ENCODE measurements at places on chromosomes 1 and 21.

- peaks cover 11% of the 10 kb centered on the region for H3K36me3 ChIP-seq
- peaks cover 12% of the 10 kb centered on the region for H3K4me1 ChIP-seq
- no peak overlapping the region for H3K27ac ChIP-seq
- peaks cover 4% of the 10 kb centered on the region for H3K27me3 ChIP-seq
- H3K4me3 ChIP-seq: no peak overlapping the region
Measured at GRCh38 chr1:16983649-16984048, 3.2 kb upstream of the MFAP2 start.

DNA sequence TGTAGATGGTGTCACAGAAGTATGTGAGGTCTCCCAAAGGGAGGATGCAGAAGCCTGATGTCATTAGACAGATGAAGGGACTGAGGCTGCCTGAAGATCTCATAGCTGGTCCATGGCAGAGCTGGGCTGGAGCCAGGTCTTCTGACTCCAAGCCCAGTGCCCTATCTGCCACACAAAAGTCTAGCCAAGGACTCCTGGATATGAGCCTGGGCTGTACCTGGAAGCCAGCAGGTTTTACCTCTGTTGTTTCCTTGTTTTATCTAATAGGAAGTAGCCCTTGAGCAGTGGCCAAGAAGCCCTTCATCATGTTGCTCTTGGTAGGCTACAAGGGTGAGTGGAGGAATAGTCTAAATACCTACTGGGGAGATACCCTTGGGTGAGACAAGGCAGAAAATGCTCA lies 74.4 kb upstream of the SLC44A3 start:
- no peaks in the 10 kb centered on the region for H3K4me1 ChIP-seq
- no peak for DNase-seq
- no peaks in the 10 kb centered on the region for H3K36me3 ChIP-seq
- H3K27ac ChIP-seq: no peak overlapping the region

- no peaks in the 10 kb centered on the region for H3K27me3 ChIP-seq
- no peaks in the 10 kb centered on the region for H3K4me1 ChIP-seq
- H3K4me3 ChIP-seq: no peak overlapping the region
Measured at GRCh38 chr1:109586055-109586454, 33.4 kb downstream of the GNAT2 start.

GRCh38 chr1:200588698-200589097 lies 31.9 kb downstream of the KIF14 start:
- peak; percentile 25 for DNase-seq
- H3K4me3 ChIP-seq: no peak overlapping the region
- no peaks in the 10 kb centered on the region for H3K27me3 ChIP-seq
- no peaks in the 10 kb centered on the region for H3K4me1 ChIP-seq

DNA sequence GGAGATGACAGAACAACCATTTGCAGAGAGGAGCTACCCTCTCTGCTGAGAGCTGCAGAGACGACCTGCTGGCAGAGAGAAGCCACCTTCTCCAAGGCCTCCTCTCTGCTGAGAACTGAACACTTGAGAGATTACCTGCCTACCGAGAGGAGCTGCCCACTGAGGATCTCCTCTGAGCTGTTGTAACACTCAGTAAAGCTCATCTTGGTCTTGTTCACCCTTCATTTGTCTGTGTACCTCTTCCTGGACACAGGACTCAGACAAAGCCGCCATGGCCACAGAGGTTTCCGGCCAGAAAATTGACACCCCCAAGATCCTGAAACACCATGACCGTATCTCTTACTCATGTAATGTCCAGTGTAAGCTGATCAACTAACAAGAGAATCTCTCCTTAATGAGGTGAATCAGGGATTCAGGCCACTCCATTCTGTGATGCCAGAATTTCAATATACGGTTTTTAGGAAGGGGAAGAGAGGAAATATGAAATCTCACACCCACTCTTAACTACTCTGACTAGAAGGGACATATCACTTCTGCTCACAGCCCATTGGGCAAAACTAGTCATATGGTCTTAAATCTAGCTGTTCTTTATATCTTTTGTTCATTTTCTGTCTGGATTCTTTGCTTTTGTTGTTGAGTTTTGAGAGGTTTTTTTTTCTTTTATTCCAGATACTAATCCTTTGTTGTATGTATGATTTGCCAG lies 83.8 kb downstream of the RHOU start:
- no peaks in the 10 kb centered on the region for H3K36me3 ChIP-seq
- H3K4me1 ChIP-seq: no peaks in the 10 kb centered on the region
- no peak overlapping the region for H3K27ac ChIP-seq
- H3K27me3 ChIP-seq: peaks cover 2% of the 10 kb centered on the region
- H3K4me3 ChIP-seq: no peak overlapping the region

DNA sequence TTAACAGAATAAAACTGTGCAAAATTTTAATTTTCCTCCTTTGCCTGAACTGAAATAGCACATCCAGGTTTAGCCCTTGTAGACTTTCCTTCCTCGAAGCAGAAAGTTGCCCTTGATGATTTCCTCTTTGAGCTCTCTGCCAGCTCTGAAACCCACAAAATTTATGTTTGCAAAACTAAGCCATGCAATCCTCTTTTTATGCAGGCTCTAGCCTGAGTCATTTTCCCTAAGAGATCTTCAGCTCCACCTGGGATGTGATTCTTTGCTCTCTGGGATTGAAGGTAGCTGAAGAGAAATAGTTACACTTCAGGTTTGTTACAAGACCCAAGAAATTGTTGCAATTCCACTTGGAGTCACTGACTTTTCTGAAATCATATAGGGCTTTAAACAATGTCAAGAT lies 1.4 kb upstream of the F3 start:
- H3K4me1 ChIP-seq: peaks cover 5% of the 10 kb centered on the region
- no peaks in the 10 kb centered on the region for H3K36me3 ChIP-seq

GRCh38 chr1:90155721-90156487 lies 161.0 kb downstream of the ZNF326 start:
- no peaks in the 10 kb centered on the region for H3K4me1 ChIP-seq
- H3K27ac ChIP-seq: no peak overlapping the region
- no peaks in the 10 kb centered on the region for H3K36me3 ChIP-seq
- no peaks in the 10 kb centered on the region for H3K27me3 ChIP-seq
- H3K4me3 ChIP-seq: no peak overlapping the region

DNA sequence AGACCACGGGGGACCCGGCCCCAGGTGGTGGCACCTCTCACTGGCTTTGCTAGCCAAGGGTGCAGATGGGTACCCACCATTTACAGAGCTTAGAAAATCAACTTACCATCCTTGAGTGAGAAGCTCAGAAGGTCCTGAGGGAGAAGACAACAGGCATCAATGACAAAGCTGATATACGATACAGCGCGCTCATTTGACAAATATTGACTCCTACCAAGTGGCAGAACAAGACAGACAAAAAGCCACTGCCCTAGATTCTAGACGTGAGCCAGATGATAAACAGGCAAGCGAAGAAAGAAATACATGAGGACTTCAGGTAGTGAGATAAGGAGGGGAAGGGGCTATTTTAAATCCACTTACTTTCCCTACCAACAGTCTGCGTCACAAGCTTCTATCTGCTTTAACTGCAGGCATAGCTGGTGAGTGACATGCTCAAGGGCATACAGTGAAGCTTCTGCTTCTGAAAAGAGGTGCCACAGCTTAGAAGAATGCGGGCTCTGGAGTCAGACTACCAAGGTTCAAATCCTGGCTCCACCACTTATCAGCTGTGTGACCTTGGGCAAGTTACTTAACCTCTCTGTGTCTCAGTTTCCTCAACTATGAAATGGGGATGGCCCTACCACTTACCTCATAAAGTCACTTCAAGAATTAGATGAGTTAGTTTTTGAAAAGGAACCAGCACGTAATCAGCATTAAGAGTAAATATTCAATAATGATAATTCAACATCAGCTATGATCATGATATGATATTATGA lies 29.1 kb downstream of the TMCO4 start:
- H3K4me3 ChIP-seq: no peak overlapping the region
- H3K36me3 ChIP-seq: peaks cover 25% of the 10 kb centered on the region
- H3K4me1 ChIP-seq: no peaks in the 10 kb centered on the region

- H3K4me3 ChIP-seq: no peak overlapping the region
- DNase-seq: no peak
- no peak overlapping the region for H3K27ac ChIP-seq
- no peaks in the 10 kb centered on the region for H3K36me3 ChIP-seq
- no peaks in the 10 kb centered on the region for H3K27me3 ChIP-seq
Measured at GRCh38 chr21:32082466-32082865, 196.4 kb downstream of the MIS18A start.

- peaks cover 3% of the 10 kb centered on the region for H3K4me1 ChIP-seq
- H3K27ac ChIP-seq: no peak overlapping the region
- no peak for DNase-seq
- H3K4me3 ChIP-seq: no peak overlapping the region
- no peaks in the 10 kb centered on the region for H3K36me3 ChIP-seq
Measured at GRCh38 chr1:9004031-9004699, 22.1 kb downstream of the SLC2A7 start.

- no peaks in the 10 kb centered on the region for H3K27me3 ChIP-seq
- no peaks in the 10 kb centered on the region for H3K36me3 ChIP-seq
- no peak for DNase-seq
- H3K4me3 ChIP-seq: no peak overlapping the region
Measured at GRCh38 chr1:222936042-222936441, 121.2 kb downstream of the DISP1 start.

DNA sequence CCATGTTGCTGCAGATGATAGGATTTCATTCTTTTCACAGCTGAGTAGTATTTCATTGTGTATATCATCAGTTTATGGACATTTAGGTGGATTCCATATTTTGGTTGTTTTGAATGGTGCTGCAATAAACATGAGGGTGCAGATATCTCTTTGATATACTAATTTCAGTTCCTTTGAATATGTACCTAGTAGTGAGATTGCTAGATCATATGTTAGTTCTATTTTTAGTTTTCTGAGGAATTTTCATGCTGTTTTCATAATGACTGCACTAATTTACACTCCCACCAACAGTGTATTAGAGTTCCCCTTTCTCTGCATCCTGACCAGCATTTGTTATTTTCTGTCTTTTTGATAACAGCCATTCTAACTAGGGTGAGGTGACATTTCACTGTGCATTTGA lies 82.1 kb downstream of the BRINP2 start:
- DNase-seq: no peak
- H3K36me3 ChIP-seq: no peaks in the 10 kb centered on the region
- no peaks in the 10 kb centered on the region for H3K4me1 ChIP-seq
- no peak overlapping the region for H3K27ac ChIP-seq
